ENCODE measurements at places on chromosomes 2 and 18. TPM values are rescaled to one million over a fixed set of nuclear protein-coding genes. Genes with fewer than 3 reads are reported as not detected.

TBR1 gene
- total RNA-seq = 0.05 TPM

HOXD13 gene
- total RNA-seq = 0.18 TPM

NABP1 gene
- 12.2 TPM for total RNA-seq

EPG5 gene
- total RNA-seq = 4.2 TPM

SEPTIN2 gene
- total RNA-seq = 248 TPM

STPG4 gene
- not detected for total RNA-seq

TUBA4A gene
- 225 TPM for total RNA-seq

Data from A549 treated with AZD2906 at 1 μM for 4 hours (cell line).